A549 (cell line): ENCODE measurements at places on chromosomes 12 and 14. TPM values are rescaled to one million over a fixed set of nuclear protein-coding genes. Genes with fewer than 3 reads are reported as not detected.

DNA sequence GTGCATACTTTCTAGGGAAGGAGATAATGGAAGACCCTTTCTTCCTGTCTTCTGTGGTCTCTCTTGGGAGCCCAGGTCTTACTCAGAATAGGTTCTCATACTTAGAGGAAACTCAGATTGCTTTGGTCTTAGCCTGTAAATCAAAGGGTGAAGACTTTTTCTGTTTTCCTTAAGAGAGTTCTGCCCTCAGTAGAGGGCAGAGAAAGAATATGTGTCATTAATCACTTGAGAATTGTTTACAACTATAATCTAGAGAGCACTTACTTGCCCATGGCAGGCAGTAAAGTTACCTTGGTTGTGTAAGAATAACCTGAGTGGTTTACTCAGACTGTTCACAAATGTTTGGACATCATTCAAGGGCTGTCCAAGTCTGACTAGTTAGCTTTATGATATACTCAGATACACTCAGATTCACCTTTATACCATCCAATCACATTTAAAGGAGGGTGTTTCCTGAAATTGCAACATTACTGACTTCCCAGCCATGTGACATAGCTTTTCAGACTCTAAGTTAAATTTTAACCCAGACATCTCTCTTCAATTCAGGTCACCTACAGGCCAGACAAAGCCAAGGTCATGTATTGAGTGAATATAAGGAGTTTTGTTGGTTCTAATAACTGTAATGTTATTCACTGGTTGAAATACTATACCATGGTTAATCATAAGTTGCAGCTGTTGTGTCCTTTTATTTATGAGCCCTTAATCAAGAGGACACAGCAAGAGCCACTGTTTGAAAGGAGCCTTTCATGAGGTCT, 372.2 kb downstream of the RAD51B start:
- peak; percentile 99 for DNase-seq

GRCh38 chr12:2229661-2230539, 177.1 kb downstream of the CACNA1C start:
- no peak for DNase-seq

LDHB gene
- polyA plus RNA-seq: 1,745 to 1,852 TPM (median 1,788 TPM) in 3 replicates

- DNase-seq: peak; percentile 89
Observed at GRCh38 chr12:116818948-116819832, 62.1 kb downstream of the HRK start.

- DNase-seq: no peak
Observed at GRCh38 chr14:46818147-46818546, 166.6 kb upstream of the RPL10L start.

- DNase-seq: no peak
Observed at GRCh38 chr12:6340745-6341416, 995 bp downstream of the TNFRSF1A start.

- DNase-seq: no peak
Observed at GRCh38 chr14:68394764-68395143, 398.1 kb downstream of the ZFP36L1 start.

SLC25A21 gene
- polyA plus RNA-seq: 0.57 to 0.89 TPM (median 0.68 TPM) in 3 replicates

WNT5B gene
- 1.0 to 1.6 TPM (median 1.5 TPM) in 3 replicates for polyA plus RNA-seq

DNA sequence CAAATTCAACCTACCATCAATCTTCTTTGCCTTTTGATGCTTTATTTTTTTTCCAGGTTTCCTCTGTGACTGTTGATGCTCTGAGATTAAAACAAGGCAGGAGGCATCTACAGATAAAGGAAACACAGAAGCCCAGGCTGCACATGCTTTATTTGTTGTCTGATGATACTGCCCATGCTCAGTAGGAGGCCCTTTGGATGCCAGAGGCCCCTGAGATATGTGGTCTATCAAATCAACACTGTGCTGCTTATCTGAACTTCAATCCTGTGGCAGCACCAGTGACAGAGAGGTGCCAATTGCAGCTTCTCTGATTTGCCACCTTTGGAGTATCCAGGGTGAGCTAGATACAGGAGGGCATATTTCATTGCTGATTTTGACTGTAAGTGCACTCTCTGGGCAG, 571.3 kb upstream of the TBX3 start:
- no peak for DNase-seq

DNA sequence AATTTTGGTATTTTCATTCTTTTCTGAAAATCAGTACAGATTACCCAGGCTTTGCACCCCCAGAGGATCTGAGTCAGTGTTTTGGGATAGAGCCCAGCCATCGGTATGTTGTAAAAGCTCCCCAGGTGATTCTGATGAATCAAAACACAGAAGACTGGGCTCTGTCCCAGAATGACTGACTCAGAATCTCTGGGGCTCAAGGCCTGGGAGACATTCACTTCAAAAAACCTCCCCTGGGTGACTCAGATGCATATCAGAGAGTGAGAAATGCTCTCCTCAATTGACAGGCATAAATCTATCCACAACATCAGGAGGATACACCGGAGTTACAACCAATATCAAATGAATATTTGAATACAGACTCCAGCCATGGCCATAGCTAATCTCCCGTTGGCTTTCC, 32.6 kb downstream of the SLC35F4 start:
- DNase-seq: peak; percentile 74

GRCh38 chr12:106871477-106871876, 84.2 kb upstream of the TMEM263 start:
- peak; percentile 4 for DNase-seq
